ENCODE measurements at places on chromosomes 2 and 18.

DNA sequence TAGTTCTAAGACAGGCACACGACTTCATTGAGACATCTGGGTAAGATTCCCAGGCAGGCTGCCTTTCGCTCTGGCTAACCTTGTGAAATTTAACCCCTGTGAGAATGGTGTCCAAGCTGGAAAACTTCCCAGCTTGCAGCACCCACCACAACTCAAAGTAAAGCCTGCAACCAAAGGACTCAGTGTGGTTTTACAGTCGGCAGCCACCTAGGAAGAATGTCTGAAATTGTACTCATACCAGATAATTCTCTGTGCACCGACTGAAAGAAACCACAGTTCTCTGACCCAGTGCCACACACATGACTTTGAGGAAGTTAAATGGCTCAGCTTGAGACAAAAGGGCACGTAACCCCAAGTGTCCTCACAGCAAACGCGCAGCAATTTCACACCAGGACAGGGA, 125.7 kb downstream of the RBMS1 start:
- DNase-seq, result peak; percentile 91

- DNase-seq, result no peak
These were observed 54.9 kb downstream of the MAPRE2 start for GRCh38 chr18:35095983-35096676.

GRCh38 chr2:48530033-48530811, at the start of gene STON1:
STON1 (plus strand) TSS chr2:48530154; CDS start chr2:48580634, 50,480 bp downstream.
- peak; percentile 12 for DNase-seq

GRCh38 chr2:236785611-236786057, 216.0 kb downstream of the ACKR3 start:
- no peak for DNase-seq

- no peak for DNase-seq
These were observed 27.2 kb downstream of the PXDN start for GRCh38 chr2:1717113-1717512.

GRCh38 chr2:130150181-130151144, 5.6 kb upstream of the CCDC74B start:
- no peak for DNase-seq

- DNase-seq, result no peak
These were observed 111.5 kb downstream of the MEP1B start for GRCh38 chr18:32301361-32301760.

GRCh38 chr2:121583555-121583954, 52.9 kb downstream of the RNU4ATAC start:
- DNase-seq, result no peak

- DNase-seq, result no peak
These were observed 81.3 kb upstream of the SETBP1 start for GRCh38 chr18:44599412-44599811.

DNA sequence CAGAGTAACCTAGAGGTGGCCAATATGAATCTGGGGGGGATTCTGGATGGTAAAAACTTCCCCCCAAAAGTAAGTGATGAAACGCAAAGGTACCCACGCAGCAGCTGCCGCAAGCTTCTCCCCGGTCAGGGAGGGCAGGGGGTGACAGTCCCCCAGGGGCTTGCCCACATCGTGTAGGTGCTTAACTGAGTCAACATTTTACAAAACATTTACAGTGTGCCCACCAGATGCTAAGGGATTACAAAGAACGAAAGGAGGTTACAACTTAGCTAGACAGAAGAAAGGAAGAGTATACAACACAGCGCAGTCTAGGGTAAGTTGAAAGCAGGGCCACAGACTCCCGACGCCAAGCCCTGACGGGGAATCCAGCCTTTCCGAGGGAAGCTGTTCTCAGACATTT, 45.6 kb downstream of the LPIN2 start:
- no peak for DNase-seq

- DNase-seq, result no peak
These were observed 96.4 kb downstream of the LOXHD1 start for GRCh38 chr18:46560671-46561045.

DNA sequence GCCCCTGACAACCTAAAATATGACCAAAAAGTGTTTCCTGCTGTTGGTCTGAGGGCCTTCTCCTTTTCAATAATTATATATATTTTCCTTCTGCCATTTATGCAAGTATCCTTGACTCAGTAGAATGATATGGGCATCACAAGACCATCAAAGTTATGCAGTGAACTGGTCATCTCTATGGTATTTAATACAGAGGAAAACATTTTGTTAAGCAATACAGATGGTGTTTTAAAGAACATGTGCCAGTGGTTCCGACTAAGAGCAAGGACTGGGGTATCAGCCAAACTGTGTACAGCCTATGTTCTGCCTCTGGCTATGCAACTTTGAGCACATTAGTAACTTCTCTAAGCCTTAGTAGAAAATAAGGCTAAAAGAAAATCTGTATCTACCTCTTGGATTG, 179.0 kb downstream of the TRABD2A start:
- no peak for DNase-seq

GRCh38 chr2:145597006-145597405, 1077.1 kb upstream of the ZEB2 start:
- DNase-seq, result no peak

DNA sequence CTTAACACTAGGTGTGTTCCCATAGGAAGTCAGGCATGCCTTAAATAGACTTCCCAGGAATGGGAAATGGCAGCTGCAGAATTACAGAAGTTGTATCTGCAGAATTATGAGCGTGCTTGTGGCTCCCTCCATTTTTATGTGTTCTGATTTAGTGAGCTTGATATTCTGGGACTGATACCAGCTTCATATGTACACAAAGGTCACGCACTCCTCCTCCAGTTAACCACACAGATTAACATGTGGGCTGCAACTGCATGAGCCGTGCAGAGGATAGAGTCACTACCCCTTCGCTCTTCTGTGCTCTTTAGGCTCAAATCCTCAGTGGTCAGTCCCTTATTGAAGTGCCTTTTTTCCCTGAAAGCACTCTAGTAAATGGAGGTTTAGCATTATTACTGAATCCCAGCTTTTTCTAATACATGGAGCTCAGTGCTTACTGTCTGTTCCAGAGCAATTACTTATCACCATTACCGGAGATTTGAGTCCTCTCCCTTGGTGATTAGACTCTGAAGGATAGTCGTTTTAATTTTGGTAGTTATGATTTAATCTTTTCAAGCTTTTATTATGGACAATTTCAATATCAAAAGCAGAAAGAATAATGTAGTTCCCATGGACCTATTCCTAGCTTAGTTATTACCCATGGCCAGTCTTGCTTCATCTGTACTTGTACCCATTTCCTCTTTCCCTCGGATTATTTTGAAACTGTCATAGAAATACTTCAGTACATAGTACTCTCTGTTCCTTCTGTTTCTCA, 238.3 kb downstream of the PRKCE start:
- DNase-seq, result no peak

- DNase-seq, result no peak
These were observed 259.7 kb downstream of the CDH19 start for GRCh38 chr18:66344227-66344626.

GRCh38 chr2:181234487-181234891, 222.7 kb upstream of the ITGA4 start:
- no peak for DNase-seq

GRCh38 chr2:97849881-97850528, 136.6 kb downstream of the ZAP70 start:
- DNase-seq, result no peak

- no peak for DNase-seq
These were observed 2.4 kb downstream of the SRD5A2 start for GRCh38 chr2:31578316-31578715.

- no peak for DNase-seq
These were observed 669.5 kb upstream of the REG3G start for GRCh38 chr2:78355967-78356366.

GRCh38 chr2:9802576-9802993, 40.7 kb upstream of the TAF1B start:
- no peak for DNase-seq

DNA sequence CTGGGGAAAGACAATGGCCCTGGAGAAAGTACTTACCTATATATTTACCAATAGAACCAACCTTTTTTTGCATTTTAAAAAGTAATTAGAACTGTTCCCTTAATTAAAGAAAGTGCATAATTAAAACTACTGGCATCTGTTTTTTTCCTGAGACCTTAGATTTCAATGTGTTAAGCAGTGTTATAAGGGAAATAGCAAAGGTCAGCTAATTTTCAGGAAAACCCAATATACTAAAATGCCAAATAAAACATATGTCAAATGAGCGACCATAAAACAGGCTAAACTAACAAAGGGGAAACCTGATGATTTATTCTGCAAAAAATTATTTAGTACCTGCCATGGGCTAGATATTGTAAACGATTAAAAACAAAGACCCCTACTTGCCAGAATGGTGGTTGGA, 223.9 kb upstream of the SESTD1 start:
- no peak for DNase-seq

- no peak for DNase-seq
These were observed 66.3 kb downstream of the NCKAP1 start for GRCh38 chr2:182971820-182972547.

DNA sequence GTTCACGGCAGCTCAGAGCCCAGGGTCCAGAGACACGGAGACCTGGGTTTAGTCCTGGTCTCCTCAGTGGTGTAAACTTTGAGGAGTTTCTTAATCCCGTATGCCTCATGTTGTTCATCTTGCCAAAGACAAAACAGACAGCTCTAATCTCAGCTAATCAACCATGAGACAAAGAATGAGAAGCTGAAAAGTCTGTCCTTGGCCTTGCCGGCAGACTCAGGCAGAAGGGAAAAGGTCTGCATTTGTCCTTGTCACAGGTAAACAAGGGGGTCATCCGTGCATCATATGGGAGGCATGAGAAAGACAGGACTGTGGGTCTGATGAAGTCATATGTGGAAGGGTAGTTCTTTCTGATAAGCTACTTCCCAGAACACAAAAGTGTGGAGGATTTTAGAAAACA, 1.8 kb upstream of the ARMC9 start:
- DNase-seq, result no peak

DNA sequence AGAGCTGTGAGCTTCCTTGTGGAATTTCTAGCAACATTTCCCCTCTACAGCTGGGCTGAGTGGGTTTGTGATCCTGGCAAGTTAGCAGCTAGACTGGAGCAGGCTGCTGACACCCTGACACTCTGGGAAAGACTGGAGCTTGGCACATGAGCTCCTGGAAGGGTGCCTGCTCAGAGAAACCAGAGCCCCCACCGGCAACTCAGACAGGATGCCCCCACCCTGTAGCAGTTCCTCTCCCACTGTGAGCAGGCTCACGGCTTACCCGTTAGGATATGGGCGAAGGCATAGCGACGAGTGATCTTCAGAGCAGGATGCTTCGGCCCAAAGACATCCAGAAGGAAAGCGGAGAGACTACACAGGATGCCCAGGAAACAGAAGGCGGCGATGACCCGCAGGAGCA, 11.2 kb downstream of the TMEM127 start:
- DNase-seq, result no peak

- DNase-seq, result no peak
These were observed 407.2 kb upstream of the NETO1 start for GRCh38 chr18:73274812-73275621.

DNA sequence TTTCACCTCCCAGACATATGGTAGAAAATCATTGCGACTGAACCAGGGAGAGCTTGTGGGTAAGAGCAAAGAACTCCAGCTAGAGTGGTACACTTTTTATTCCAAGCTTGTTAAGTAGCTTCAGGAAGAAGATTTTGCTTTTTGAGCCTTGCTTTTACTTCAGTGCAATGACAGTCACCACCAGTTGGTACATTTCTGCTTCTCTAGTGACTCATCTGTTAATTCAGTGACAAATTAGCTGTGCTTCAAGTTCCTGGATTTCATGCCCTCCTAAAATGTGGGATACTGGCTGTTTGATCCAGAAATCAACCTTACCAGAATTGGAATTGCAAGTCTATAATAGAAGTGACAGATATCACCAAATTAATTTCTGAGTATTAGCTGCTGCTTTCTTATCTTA, 117.6 kb upstream of the TTN start:
- DNase-seq, result no peak

DNA sequence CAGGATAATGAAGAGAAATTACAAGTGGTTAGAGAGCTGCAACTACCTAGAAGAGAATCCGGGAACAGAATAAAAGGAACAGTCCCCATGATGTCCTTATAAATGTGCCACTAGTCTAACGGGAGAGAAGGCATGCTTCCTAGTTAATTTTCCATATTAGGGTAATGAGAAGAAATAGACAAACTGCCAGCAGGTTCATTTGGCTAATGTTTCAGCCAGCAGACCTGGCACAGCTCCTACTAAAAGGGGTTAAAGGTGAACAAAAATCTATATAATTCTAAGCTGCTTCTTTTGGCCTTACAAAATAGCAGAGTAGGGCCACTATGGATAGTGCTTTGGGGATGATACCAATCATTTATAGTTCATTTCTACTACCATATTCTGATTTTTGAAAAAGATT, 845.3 kb upstream of the GCFC2 start:
- no peak for DNase-seq

GRCh38 chr2:187877391-187877790, 323.2 kb upstream of the TFPI start:
- DNase-seq, result peak; percentile 1

DNA sequence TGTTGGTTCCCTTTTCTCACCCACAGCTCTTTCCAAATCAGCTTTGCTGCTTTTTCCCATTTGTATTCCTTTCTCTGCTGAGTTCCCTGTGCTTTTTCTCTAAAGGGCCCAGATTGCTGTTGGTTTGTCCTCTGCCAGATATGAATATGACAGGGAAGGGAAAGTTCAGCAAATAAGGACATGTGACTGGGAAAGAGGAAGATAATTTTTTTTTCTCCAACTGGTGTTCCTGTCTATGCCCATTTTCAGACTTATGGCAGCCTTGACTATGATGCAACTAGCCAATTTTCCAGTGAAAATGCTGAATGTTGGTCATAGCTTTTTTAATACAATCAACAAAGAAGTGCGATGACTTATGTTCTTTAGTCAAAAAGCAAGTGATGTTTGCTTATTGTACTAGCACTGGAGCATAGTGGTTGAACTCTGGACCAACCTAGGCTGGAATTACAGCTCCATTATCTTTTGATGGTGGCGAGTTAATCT, 7.7 kb downstream of the MDH1 start:
- DNase-seq, result no peak

GRCh38 chr2:119849838-119850565, 90.3 kb downstream of the PTPN4 start:
- no peak for DNase-seq

DNA sequence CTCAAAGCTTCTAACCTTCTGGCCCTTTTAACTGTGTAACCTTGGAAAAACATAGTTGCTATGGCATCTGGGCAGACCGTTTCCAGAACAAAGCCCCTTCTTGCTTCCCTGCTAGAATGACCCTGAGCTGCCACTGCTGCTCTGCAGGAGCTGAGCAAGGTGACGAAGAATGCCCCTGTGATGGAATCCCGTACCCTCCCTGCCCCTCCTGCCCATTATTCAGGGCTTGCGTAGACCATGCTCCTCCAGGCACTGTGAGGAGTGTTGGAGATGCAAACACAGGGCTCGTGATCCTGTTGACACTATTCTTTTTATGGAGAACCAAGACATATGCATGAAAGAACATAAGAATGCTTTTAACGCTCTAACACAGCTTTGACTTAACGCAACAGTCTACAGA, 191.1 kb downstream of the CDH2 start:
- no peak for DNase-seq

GRCh38 chr18:45780568-45780967, 44.9 kb upstream of the SIGLEC15 start:
- DNase-seq, result peak; percentile 5

GRCh38 chr2:112600634-112601033, 16.2 kb downstream of the CHCHD5 start:
- no peak for DNase-seq

GRCh38 chr2:124426625-124427024, 401.5 kb downstream of the CNTNAP5 start:
- DNase-seq, result no peak
